Stomach (tissue), 19 donors: ENCODE measurements at places on chromosomes 7 and 10. TPM values are rescaled to one million over a fixed set of nuclear protein-coding genes. Genes with fewer than 3 reads are reported as not detected.

GDF2 gene
- total RNA-seq: not detected

- peak; percentile 23 for DNase-seq
Measured at GRCh38 chr7:81231301-81231838, 312.5 kb upstream of the SEMA3C start.

ARL4A gene
- 11.1 TPM for total RNA-seq

GRCh38 chr7:155831807-155832524 is 19.7 kb upstream of the SHH start:
- DNase-seq: no peak

- peak; percentile 61 for DNase-seq
Measured at GRCh38 chr7:16590424-16590823, 55.1 kb downstream of the ANKMY2 start.

DNA sequence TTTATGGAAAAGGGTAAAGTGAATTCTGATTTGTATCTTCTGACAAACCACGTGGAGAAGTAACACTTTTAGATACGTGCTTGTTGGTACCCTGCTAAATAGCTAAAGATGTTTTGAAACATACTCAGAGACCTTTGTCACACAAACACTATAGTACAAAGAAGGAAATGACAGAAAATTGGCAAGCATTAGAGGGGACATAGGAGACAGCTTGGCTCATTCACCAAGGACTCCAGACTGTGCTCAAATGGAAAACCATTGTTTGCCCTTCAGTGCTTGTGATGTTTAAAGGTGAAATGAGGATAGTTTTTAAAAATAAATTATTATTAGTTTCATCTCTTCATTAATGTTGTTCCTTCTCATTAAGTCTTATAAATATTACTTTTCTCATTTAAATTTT is 34.0 kb upstream of the CD36 start:
- DNase-seq: no peak

TLL2 gene
- total RNA-seq: not detected

- DNase-seq: no peak
Measured at GRCh38 chr10:117441812-117442443, 66.7 kb upstream of the PDZD8 start.

GRCh38 chr10:31975157-31975765 is 46.6 kb upstream of the ARHGAP12 start:
- DNase-seq: no peak

PKD2L1 gene
- not detected for total RNA-seq

- peak; percentile 89 for DNase-seq
Measured at GRCh38 chr7:74455291-74455804, 1.6 kb downstream of the GTF2IRD1 start.

FAM25A gene
- not detected for total RNA-seq

DNA sequence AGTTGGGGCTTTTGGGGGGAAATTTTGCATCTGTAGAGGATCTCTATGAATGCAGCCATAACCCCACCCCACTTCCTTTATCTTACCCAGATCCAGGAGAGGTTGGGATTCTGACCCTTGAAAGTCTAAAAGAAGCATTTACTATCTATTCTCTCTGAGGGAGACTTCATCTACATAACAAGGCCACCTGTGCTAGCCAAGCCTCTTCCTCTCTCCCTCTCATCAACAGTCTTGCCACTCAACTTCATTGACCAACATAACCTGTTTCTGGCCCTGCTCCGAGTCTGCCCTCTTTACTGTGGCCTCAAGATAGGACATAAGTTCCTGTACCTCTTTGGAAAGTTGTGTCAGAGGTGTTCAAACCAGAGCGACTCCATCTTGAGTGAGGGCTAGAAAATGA is 19.4 kb downstream of the TUBAL3 start:
- DNase-seq: no peak

DNA sequence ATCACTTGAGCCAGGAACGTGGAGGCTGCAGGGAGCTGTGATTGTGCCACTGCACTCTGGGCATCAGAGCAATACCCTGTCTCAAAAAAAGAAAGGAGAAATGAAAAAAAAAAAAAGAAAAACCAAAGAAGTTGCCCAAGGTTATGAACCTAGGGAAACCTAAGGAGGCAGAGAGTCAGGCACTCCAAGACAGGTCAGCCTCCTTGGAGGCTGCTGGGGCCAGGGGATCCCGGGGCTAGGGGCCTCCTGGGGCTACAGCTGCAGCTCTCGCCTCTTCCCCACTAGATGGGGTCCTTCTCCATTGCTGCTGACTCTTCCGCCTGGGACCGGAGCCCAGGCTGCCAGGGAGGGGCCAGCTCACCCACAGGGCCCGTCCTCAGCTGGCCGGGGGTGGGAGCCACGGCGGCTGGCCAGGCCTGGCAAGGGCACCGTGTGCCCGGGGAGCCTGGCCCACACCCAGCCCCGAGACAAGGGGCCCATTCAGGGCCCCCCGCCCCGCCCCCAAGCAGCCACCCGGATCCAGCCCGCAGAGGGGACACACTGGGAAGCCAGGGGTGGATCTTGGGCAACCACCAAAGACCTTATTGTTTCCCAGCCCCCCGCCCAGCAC is 1.7 kb upstream of the SPACDR start:
- peak; percentile 93 for DNase-seq

- DNase-seq: peak; percentile 87
Measured at GRCh38 chr7:47576031-47576865, 5.7 kb downstream of the TNS3 start.

TRIM24 gene
- total RNA-seq: 15.1 TPM

GRCh38 chr7:79553811-79554555 is 100.5 kb upstream of the MAGI2 start:
- DNase-seq: no peak

DNA sequence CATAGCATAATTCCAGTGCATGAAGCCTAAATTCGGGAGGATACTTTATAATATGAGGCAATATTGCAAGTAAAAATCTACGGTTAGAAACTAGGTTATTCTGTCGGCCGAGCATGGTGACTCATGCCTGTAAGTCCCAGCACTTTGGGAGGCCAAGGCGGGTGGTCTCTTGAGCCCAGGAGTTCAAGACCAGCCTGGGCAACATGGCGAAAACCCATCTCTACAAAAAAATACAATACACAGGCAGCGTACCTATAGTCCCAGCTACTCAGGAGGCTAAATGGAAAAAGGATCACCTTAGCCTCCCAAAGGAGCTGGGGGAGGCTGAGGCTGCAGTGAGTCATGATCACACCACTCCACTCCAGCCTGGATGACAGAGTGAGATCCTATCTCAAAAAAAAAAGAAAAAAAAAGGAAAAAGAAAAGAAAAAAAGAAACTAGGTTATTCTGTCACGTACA is 14.2 kb downstream of the SKAP2 start:
- DNase-seq: no peak

- DNase-seq: no peak
Measured at GRCh38 chr7:24395512-24395911, 111.5 kb downstream of the NPY start.

GRCh38 chr10:116985611-116986010 is 19.4 kb downstream of the SHTN1 start:
- DNase-seq: no peak

DNA sequence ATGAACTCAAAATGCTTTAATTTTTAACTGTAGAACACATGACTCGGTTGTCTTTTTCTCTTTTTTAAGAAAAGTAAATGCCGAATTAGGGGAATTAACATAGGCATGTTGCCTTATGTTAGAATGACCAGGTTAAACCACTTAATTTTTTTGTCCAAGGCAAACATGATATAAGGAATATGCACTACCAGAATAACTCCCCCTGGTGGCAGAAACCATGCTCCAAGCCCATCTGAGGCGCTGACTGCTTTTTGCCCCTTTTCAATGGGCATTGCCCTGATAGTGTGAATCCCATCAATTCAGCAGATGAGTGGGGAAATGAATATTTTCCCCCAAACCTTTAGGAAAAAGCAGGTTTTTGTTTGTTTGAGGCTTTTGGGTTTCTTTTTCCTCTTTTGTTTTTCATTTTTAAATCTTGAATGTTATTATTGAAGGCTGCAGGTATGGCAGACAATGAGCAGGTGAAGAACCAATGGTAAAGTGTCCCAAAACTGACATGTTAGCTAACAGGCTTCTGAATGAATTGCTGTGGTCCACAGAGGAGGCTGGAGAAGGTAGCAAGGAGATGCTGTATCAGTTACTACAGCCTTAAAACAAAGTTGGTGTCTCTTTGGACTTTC is 284.3 kb downstream of the SORCS3 start:
- DNase-seq: peak; percentile 42

DNA sequence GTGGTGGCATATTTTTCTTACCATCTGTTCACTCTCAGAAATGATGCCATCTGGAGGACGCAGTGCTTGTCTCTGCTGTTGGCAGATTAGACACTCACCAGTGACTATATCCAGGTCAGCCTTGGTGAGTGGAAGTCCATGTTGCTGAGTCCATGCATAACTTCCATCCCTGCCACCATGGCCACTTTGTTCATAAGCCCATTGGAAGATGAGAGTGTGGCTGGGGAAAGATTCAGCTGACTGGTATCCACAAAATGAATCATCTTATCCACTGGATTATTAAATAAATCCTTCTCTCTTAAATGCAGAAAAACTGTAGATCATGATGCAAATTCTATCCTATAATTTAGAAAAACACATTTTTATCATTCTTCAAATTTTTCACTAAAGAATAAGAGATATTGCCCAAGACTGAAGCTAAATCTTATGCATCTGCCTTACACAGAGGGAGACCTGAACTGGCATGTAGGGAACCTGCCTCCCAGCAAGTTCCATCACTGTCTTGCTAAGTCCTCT is 726.9 kb downstream of the TNS3 start:
- DNase-seq: no peak

GPR26 gene
- total RNA-seq: not detected

DNA sequence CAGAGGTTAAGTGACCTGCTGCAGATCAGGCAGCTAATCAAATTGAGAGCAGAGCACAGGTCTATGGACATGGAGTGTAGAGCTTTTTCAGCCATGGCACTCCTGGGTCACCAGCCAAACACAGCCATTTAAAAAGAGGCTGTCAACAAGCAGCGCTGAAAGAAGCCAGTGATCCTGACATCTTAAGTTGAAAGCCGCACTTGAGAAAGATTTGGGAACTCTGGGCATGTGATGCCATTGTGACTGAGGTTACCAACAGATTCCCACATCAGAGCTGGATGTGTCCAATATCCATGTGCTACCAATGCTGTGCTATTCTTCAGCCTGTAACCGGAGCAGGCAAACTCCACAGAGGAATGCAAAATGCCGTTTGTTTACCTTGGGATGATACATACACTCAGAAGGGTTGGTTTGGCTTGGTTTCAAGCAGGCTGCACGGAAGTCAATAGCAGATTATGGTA is 56.2 kb upstream of the ABLIM1 start:
- peak; percentile 86 for DNase-seq

GRCh38 chr10:104099269-104099668 is 13.6 kb upstream of the COL17A1 start:
- no peak for DNase-seq

TSPAN12 gene
- 18.0 TPM for total RNA-seq

DNA sequence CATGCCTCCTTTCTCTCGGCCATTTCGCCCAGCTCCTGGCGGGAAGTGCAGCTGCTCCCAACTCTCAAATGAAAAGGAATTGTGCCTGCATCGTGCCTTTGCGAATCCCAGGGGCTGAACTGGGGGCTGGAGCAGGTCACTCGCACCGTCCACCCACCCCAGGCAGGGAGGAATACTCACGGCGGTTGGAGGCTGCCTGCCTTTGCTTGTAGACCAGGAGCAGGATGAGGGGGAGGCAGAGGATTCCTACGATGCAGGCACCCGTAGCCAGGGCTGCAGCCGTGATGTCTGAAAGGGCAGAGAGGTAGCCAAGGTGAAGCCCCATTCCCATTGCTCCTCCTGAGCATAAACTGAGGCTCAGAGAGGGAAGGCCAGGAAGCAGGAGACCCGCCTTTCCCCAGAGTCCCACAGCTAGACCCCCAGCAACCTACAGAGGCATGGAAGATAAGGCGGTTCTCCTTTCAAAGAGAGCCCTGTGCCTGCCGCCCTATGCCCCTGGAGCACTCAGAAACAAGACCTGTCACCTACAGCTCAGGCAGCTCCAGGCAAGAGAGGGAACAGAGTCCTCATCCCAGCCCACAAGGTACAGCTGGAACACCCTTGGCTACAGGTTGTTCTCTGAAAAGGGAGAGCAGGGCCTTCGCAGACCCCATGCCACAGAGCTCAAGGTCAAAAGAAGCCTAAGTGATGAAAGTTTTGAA is 18.0 kb downstream of the VSIR start:
- no peak for DNase-seq

ANLN gene
- 11.9 TPM for total RNA-seq

DNA sequence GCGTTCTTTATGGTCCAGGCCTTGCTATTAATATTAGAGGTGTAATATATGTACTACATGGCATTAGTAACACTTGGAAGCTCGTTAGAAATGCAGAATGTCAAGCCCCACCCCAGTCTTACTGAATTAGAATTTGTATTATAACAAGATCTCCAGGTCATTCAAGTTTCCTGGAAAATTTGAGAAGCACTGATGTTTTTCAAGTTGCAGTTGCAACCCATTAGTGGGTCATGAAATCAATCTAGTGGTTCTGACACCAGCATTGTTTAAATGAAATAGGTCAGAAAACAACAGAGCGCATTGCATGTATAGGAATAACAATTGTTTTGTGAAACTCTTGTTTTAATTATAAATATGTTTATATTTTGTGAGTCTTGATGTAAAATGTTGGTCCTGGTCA is 28.8 kb upstream of the MICU1 start:
- no peak for DNase-seq

GRCh38 chr7:13282377-13282980 is 595.0 kb downstream of the ARL4A start:
- DNase-seq: peak; percentile 53

PILRA gene
- total RNA-seq: 10.0 TPM

PLEKHA8 gene
- total RNA-seq: 18.5 TPM

SPOCK2 gene
- total RNA-seq: 1.2 TPM
